ENCODE measurements at places on chromosomes 16 and 17.

- no peak for DNase-seq
These were observed 13.9 kb downstream of the ARL2BP start for GRCh38 chr16:57258910-57259475.

GRCh38 chr17:49951362-49952082 lies 17.5 kb upstream of the DLX4 start:
- no peak for DNase-seq

GRCh38 chr17:40076591-40076990 lies 13.8 kb downstream of the THRA start:
- DNase-seq: no peak

GRCh38 chr16:60279061-60279665 lies 1545.0 kb upstream of the GOT2 start:
- no peak for DNase-seq

GRCh38 chr17:81030741-81031565 lies 4.0 kb upstream of the BAIAP2 start:
- DNase-seq: no peak

DNA sequence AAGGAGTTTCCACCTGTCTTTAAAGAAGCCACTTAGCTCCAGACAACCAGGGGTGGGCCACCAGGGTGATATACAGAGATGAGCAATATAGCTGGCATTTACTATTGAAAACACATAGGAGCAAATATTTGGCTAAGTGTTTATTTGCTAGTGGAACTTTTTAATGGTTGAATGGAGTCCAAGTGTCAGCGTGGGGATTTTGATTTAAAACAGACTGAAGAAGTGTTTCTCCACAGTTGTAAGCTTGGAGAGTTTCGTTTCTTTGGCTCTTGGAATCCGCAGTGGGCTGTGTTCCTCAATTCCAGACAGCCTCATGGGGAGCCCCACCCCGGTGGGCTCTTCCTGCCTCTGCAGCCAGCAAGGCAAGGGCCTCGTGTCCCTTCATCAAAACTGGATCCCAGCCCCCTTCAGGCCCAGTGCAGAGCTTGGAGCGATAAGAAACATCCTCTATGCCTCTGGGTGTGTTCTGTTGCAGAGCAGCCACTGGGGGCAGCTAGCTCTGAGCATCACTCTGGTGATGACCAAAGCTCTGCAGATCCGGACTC lies 36.1 kb downstream of the NOG start:
- no peak for DNase-seq

- no peak for DNase-seq
These were observed 74.0 kb downstream of the TANC2 start for GRCh38 chr17:63039899-63040602.

DNA sequence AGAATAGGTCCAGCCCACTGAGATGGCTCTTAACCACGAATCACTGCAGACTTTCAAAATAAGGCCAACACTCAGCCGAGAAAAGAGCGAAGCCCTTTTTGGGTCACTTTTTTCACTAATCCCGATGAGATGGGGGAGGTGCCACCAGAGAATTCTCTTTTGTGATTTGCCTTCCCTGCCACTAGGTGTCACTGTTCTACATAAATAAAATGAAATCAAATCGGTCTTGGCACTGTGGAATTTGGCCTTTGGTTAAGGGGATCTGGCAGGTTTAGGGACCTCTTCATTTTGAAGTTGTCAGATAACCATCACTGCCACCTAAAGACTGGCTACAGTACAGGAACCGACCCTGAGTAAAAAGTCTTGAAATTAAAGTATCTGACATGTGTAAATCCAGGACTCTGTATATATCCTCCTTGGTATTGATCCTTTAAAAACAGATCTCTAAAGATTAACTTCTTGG lies 147.0 kb downstream of the HS3ST4 start:
- DNase-seq: no peak

DNA sequence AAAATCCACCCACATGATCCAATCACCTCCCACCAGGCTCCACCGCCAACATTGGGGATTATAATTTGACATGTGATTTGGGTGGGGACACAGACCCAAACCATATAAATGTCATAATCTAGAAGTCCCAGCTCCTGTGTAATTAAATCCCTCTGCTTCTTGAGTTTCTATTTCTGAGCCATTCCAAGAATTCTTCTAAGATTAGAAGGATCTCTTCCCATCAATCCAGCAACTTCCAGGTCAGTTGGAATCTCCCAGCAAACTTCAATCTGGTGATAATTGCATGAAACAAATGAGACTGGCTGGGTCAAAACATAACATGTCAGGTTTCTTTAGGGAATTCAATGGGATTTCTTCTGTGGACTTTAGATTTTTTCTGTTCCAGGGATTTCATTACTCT lies 127.8 kb upstream of the CDH5 start:
- DNase-seq: no peak

GRCh38 chr17:20993863-20994778 lies 48.7 kb downstream of the USP22 start:
- DNase-seq: no peak

DNA sequence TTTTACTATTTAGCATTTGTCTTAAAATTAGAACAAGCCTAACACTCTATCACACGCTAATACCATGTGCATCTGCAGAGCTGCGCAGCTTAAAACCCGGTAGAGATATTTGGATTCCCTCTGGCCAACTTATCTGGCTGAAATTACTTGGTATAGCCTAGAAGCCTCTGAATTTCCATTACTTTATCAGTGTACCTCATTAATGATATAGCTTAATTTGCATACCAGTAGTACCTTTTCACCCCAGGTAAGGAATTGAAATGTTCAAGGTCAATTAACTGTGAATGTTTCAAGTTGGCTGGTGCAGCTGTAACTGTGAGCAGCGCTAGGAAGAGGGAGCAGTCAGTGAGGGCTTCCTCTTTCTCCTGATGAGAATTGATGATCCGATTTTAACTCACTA lies 74.2 kb downstream of the CNTNAP4 start:
- DNase-seq: no peak

DNA sequence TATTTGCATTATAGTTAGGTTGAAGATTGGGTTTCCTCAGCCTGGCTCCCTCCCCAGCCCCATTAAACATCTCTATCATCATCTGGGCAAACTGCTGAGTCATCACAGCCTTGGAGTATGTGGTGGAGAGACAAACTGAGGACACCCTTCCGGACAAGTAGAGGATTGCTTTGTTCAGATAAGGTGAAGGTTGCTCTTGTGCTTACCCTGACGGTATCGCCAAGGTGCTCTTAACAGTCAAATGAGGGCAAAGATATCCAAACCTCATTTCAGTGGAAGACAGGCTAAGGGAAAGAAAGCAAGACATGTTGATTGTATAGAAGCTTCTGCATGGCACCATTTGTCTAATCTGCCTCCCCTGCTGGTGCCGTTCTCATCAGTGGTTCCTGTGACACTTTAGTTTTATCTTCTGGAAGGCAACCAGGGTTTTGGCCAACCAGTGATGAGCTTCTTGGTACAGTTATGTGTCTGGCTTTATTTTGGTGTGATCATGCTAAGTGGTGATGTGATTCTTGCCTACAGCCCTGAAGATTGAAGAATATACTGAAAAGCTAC lies 56.9 kb upstream of the LGALS9 start:
- DNase-seq: no peak

DNA sequence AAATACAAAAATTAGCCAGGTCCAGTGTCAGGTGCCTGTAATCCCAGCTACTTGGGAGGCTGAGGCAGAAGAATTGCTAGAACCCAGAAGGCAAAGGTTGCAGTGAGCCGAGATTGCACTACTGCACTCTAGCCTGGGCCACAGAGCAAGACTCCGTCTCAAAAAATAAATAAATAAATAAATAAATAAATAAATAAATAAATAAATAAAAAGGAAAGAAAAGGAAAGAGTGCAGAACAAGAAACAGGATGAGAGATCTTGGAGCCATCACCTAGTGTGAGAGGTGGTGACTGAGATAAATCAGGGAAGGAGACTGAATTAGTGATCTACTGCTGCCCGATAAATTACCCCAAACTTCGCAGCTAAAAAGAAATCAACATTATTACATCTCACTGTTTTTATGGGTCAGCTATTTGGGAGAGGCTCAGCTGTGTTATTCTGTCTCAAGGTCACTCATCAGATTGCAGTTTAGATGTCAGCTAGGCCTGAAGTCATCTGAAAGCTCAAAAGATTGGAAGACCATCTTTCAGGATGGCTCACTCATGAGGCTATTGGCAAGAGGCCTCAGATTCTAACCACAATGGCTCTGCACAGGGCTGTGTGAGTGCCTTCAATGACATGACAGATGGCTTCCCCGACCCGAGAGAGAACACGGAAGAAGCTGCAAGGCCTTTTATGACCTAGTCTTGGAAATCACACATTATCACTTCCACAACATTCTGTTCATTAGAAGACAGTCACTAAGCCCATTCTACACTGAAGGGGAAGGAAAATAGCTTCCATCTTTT lies 66.4 kb downstream of the CMC2 start:
- DNase-seq: no peak

GRCh38 chr16:66416939-66417700 lies 10.0 kb upstream of the BEAN1 start:
- DNase-seq: no peak

- DNase-seq: no peak
These were observed 22.4 kb upstream of the MNT start for GRCh38 chr17:2423271-2423670.

DNA sequence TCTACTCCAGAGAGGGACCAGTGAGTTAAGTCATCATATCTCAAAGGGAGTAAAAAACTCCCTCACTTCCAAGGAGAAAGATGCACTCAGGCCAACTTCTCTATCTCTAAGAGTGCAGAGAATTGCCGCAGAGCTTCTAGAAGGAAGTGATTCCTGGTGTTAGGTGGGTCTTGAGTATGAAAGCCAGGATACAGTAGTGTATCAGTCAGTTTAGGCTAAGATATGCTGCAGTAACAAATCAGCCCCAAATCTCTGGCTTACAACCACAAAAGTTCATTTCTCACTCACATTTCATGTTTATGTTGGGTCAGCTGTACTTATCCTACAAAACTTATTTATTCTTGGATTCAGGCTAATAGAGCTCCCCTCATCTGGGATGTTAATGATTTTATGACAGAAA lies 106.3 kb downstream of the HS3ST4 start:
- DNase-seq: no peak

DNA sequence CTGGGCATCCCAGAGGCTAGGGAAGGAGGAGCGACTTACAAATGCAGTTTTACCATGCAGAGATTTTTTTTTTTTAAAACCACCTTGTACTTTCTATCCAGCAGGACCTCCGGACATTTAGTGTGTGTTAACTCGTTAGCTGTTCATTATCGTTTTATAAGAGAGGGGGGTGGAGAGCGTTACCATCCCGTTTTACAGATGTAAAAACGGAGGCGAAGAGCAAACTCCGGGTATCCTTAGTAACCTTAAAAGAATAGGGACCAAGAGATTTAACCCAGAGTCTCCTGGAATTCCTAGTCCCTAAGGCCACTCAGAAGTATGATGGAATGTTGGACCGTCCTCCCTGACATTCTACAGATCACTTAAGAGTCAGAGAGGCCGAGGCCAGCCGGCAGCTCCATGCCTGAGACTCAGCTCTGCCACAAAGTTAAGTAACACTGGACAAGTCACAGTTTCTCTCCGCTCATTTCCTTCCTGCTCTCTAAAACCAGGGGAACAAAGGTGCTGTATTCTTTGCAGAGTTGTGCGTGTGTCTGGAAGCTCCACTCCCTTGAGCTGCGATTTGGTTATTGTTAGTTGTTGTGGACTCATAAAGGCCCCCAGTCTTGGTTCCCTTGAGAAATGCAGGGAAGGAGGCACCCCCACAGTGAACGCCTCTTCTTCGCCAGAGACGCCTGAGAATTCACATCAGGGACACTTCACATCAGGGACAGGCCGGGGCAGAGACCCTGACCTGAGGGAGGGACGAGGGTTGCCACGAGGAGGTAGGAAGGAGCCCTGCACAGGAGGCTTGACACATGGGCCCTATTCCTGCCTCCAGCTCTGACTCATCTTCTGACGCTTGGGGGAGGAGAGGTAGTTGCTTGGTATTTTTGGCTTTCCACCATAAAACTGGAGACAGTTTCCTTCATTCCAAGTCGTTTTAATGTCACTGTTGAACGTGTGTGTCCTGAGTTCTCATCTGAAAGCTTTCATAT lies 1.2 kb downstream of the DUSP14 start:
- no peak for DNase-seq

DNA sequence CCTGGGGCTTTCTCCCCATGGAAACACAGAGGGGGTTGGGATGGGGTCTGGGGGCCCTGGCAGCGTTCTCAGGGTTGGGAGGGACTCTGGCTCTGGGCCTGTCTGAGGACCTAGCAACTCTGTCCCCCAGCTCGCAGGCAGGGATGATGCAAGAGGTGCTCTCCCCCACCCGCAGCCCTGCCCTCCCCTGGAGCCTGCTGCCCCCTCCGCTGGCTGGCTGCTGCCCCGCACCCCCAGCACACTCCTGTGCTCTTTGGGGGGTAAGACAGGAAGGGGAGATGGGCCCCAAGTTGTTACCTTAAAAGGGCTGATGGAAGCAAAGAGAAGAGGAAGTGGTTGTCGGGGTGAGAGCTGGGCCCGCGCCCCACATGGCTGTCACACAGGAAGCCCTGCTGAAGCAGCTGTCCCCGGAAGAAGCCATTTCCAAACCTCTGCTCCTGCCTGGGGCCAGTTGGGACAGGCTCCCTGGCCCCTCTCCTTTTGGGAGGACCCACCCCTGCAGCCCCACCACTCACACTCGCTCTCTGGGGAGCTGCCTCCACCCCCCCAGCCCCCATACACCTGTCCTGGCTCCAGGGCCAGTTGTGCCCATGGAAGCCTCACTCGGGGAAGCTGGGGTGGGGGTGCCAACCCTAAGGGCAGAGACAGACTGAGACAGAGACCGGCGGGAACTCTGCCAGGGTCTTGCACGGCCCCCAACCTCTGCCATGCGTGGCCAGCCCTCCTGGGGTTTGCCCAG lies 2.5 kb downstream of the CORO1A start:
- peak; percentile 70 for DNase-seq

- no peak for DNase-seq
These were observed 16.1 kb downstream of the LASP1 start for GRCh38 chr17:38885728-38886642.

GRCh38 chr16:21704733-21705132 lies 41.0 kb downstream of the OTOA start:
- no peak for DNase-seq

GRCh38 chr16:47987136-47987535 lies 168.7 kb downstream of the ABCC12 start:
- DNase-seq: no peak

GRCh38 chr17:9203771-9204425 lies 182.6 kb downstream of the NTN1 start:
- DNase-seq: no peak

GRCh38 chr17:40561871-40562611 lies 3.2 kb downstream of the CCR7 start:
- DNase-seq: peak; percentile 58

DNA sequence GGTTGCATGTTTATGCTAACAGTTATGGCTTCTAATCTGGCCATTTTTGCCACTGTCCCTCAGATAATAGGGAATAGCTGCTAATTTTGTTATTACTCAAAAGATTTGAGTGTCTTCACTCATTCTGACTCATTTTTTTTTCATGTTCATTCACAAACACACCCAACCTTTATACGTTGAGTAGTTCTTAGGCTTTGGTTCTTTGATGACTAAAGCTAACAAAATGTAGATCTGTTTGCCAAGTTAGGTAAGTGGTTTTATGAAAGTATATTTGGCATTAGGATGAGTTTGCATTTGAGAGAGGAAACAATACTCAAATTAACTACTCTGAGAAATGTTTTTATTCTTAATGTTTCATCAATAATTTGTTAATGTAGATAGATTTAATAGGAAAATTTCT lies 3.6 kb downstream of the MAP2K4 start:
- no peak for DNase-seq
